Activated CD8-positive, alpha-beta memory T cell treated with anti-CD3 and anti-CD28 coated beads, Interleukin-2, amount 10 ng/mL, durations not matched to agents 7 days and 5 days (primary cell): ENCODE measurements at places on chromosomes 7 and 10.

DNA sequence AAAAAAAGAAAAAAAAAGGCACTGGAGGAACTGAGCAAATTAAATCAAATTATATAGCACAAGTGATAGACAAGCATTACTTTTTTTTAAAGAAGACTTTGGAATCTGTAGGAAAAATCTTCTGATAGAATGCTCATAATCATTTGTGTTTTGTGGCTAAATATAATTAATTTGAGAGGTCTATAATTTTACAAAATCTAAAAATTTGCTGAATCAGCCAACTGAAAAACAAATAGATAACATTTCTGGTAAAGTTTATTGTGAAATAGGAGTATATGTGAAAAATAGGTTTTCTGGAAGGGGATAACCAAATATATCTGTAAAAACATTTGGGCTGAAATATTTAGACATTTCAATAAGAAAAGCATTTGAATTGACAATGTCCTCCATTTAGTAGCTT lies 844.9 kb upstream of the COBL start:
- H3K4me3 ChIP-seq = no peak overlapping the region
- no peaks in the 10 kb centered on the region for H3K27me3 ChIP-seq
- no peak for DNase-seq
- H3K4me1 ChIP-seq = no peaks in the 10 kb centered on the region
- no peaks in the 10 kb centered on the region for H3K36me3 ChIP-seq

DNA sequence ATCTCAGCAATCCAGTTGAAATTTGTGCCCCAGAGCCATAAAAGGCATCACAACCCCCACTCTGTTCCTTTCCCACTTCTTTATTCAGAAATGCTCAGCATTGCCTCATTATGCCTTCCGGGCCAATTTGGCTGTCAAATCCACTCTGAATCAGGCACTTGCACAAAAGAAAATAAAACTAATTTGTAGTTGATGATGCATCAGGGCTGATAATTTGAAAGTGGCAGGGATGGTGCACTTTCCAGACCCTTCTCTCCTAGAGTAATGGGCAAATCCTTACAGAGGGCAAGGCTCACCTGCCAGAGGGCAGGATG lies 147.9 kb upstream of the PDE1C start:
- H3K4me1 ChIP-seq = no peaks in the 10 kb centered on the region
- no peak for DNase-seq
- H3K4me3 ChIP-seq = no peak overlapping the region
- no peaks in the 10 kb centered on the region for H3K27me3 ChIP-seq

GRCh38 chr10:87863053-87863943 lies at the start of the genes KLLN and PTEN:
KLLN (minus strand) TSS chr10:87863533; CDS start chr10:87862487, 1,046 bp downstream.
PTEN (plus strand) TSS chr10:87863625; CDS start chr10:87864470, 845 bp downstream.
- no peaks in the 10 kb centered on the region for H3K27me3 ChIP-seq
- peaks cover 26% of the 10 kb centered on the region for H3K36me3 ChIP-seq
- DNase-seq = peak; percentile 89
- peak within 1 kb of the TSS; percentile 93 for H3K27ac ChIP-seq
- H3K4me1 ChIP-seq = peaks cover 29% of the 10 kb centered on the region
- H3K4me3 ChIP-seq = peak within 1 kb of the TSS; percentile 92

GRCh38 chr7:2104716-2105115 lies 128.0 kb downstream of the MAD1L1 start:
- no peak overlapping the region for H3K4me3 ChIP-seq
- peaks cover 6% of the 10 kb centered on the region for H3K36me3 ChIP-seq
- peaks cover 24% of the 10 kb centered on the region for H3K4me1 ChIP-seq
- no peak for DNase-seq
- H3K27ac ChIP-seq = no peak overlapping the region

GRCh38 chr10:115355162-115355760 lies 262.1 kb downstream of the ATRNL1 start:
- H3K27me3 ChIP-seq = no peaks in the 10 kb centered on the region
- no peak overlapping the region for H3K4me3 ChIP-seq
- no peaks in the 10 kb centered on the region for H3K4me1 ChIP-seq
- no peak overlapping the region for H3K27ac ChIP-seq
- no peaks in the 10 kb centered on the region for H3K36me3 ChIP-seq

DNA sequence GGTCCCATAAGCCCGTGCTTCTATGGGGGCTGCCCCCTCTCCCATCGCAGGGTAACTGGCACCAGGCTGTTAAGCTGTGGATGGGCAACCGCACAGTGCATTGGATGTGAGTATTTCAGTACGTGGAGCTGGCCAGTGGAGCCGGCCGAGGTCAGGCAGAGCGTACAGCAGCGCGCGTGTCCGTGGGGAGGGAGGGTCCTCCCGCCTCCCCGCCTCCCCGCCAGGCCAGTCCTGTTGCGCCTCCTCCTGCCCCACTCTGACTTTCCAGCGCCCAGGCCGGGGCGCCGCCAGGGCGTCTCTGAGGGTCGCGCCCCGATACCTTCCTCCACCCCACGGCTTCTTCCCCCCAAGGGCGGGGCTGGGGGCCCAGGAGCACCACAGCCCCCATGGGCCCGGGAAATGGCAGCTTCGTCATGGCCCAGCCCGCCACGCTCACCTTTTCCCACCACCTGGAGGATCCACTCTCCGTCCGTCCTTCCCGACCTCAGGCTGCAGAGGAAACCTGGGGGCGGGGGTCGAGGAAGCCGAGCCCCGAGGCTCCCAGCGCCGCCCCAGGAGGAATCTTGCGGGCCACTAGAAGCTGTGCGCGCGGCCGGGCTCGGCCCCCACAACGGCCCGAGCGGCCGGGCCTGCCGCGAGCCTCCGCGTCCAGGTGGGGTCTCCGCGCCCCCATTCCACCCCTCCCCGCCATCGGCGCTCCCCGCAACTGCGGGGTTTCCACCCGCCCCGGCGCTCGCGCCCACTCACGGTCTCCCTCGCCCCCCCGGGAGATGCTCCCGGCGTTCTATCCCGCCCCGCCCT lies 831 bp upstream of the PFKP start:
- peaks cover 23% of the 10 kb centered on the region for H3K36me3 ChIP-seq
- peak overlapping the region; percentile 68 for H3K4me3 ChIP-seq
- no peak overlapping the region for H3K27ac ChIP-seq
- H3K27me3 ChIP-seq = peaks cover 9% of the 10 kb centered on the region
- DNase-seq = no peak
- H3K4me1 ChIP-seq = peaks cover 23% of the 10 kb centered on the region

DNA sequence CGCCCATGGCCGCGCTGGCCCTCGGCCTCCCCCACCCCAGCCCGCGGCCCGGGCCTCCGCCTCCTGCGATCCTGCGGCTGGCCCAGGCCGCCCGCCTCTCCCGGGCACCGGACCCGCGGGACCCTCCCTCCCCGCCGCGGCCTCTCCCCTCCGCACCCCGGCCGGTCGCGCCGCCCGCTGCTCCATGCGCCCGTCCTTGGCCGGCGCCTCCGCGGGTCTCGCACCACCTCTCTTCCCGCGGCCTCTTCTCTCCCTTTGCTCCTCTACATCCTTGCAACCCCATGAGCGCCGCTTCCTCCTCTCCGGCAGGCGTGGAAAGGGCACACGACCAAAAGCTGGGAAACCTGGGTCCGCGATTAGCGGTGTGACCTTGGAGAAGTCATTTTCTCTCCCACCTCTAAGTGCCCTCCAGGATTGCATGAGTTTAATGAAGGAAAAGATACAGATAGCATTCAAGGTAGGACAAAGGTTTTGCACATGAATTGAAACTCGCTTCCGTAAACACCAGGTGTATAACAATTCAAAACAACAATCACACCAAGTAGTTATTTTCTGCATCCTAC lies 448 bp upstream of the SRPK2 start:
- H3K27ac ChIP-seq = peak overlapping the region; percentile 80
- H3K36me3 ChIP-seq = peaks cover 11% of the 10 kb centered on the region
- no peaks in the 10 kb centered on the region for H3K27me3 ChIP-seq
- H3K4me1 ChIP-seq = peaks cover 23% of the 10 kb centered on the region

DNA sequence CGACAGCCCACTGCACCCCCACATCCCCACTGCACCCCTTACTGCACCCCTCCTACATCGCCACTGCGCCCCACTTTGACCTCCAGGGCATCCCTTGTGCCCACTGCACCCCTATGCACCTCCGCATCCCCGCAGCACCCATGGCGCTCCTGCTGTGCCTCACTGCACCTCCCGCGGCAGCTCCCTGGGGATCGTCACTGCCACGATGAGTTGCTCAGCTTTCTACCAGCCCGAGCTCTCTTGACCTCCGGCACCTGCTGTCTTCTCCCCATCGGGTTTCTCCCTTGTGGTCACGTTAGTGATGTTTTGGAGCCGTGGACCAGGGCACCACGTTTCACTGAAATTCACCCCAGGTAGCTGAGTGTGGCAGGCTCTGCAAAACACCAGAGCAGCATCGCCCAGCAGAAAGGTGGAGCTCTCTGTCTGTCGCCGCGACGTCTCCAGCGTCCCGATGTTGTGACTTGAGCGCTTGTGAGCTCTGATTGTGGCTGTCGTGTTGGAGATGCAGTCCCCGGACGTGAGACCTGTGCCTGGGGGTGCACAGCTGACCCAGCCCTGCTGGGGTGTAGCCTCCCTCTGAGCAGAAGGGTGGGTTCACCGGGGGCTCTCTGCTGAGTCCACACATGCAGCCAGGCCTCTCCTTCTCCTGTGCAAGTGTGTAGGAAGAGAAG lies 147.7 kb downstream of the DNAJB6 start:
- peaks cover 22% of the 10 kb centered on the region for H3K27me3 ChIP-seq
- peaks cover 17% of the 10 kb centered on the region for H3K4me1 ChIP-seq
- no peaks in the 10 kb centered on the region for H3K36me3 ChIP-seq

DNA sequence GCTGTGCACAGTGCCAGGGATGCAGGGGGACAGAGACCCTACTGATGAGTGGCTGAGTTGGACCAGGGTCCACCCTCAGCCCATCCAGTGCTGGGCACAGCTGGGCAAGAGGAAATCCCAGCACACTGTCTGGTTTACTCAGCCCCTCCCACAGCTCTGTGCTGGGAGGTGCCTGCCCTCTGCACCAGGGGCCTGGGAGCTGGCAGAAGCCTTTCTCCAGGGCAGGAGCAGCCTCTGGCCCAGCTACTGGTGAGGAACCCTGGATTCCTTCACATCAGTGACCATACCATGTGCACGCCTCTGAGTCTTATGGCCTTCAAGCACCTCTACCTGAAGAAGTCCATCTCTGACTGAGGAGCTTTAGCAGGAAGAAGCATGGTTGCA lies 25.9 kb upstream of the C10orf71 start:
- H3K4me1 ChIP-seq = peaks cover 16% of the 10 kb centered on the region
- peaks cover 5% of the 10 kb centered on the region for H3K27me3 ChIP-seq
- H3K4me3 ChIP-seq = no peak overlapping the region
- peak overlapping the region; percentile 68 for H3K27ac ChIP-seq
- peak; percentile 37 for DNase-seq

DNA sequence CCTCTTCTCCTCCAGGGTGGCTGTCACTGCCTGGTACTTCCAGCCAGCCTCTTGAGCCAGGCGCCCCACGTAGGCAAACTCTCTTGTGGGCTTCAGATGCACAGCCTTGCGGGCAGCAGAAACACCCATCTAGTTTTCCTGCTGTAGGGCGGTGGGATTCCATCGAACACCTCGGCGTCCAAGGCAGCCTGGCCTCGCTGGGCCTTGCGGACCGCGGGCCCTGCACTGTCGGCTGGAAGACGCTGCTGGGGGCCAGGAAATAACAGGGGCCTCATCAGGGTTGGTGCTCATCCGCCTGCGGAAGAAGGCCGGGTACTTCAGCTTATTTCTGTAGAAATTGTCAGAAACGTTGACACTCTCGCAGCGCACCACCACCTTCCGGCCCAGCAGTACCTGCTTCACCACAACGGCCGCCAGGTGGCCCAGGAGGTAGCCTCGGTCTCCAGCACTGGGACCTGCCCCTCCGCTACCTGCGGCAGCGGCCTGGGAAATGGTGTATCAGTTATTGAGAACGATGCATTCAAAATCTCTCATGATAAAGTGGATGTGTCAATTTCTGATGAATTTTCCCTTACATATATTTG lies 61.1 kb downstream of the WDFY4 start:
- DNase-seq = peak; percentile 18
- no peaks in the 10 kb centered on the region for H3K4me1 ChIP-seq
- peaks cover 6% of the 10 kb centered on the region for H3K27me3 ChIP-seq
- no peaks in the 10 kb centered on the region for H3K36me3 ChIP-seq

DNA sequence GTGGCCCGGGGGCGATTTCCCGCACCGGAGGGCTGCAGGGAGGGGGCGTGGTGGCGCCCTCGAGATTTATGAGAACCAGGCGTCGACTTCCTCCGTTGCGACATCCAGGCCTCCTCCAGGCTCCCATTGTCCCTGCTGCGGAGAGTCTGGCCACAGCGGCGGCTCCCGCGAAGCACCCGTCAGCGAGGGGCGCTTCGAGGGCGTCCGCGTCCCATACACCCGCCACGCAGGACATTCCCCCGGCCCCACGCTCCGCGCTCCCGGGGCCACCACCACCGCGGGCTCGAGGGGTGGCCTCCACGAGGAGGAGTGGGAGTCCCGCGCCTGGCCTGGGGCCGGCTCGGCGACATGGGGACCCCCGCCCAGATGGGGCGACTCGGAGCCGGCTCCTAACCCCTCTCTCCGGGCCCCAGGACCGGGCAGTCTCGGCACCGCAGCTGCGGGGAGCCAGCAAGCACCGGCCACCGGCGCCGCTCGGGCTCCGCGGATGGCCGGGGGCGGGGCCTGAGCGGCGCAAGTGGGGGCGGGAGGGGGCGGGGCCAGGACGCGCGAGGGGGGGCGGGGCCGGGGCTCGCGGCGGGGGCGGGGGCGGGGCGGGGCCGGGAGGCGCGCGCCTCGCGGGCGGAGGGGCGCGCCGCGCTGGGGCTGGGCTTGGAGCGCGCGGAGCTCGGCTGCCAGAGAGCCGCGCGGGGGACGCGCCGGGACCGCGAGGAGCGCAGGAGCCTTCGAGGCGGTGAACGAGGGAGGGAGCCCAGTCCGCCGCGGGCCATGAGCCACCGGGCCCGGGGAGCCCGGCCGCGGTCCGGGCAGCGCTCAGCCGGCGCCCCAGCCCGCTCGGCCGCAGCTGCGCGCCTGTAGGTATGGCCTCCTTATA lies at the start of gene SH2B2:
SH2B2 (plus strand) TSS at position 632 of the 874 bp plus-strand sequence. CDS start 13,683 bp downstream, outside the sequence.
- peak within 1 kb of the TSS; percentile 53 for H3K4me3 ChIP-seq
- no peak within 1 kb of the TSS for H3K27ac ChIP-seq
- peaks cover 27% of the 10 kb centered on the region for H3K27me3 ChIP-seq
- DNase-seq = no peak
- peaks cover 26% of the 10 kb centered on the region for H3K4me1 ChIP-seq

- H3K4me3 ChIP-seq = no peak overlapping the region
- no peak overlapping the region for H3K27ac ChIP-seq
- H3K27me3 ChIP-seq = peaks cover 32% of the 10 kb centered on the region
- H3K36me3 ChIP-seq = no peaks in the 10 kb centered on the region
- no peak for DNase-seq
Observed at GRCh38 chr10:114208351-114208750, 29.2 kb downstream of the TDRD1 start.

GRCh38 chr10:44395396-44395795 lies 10.5 kb upstream of the CXCL12 start:
- peak; percentile 19 for DNase-seq
- H3K27me3 ChIP-seq = no peaks in the 10 kb centered on the region
- no peaks in the 10 kb centered on the region for H3K4me1 ChIP-seq
- no peak overlapping the region for H3K4me3 ChIP-seq

GRCh38 chr7:143345428-143345900 lies 17.0 kb downstream of the FAM131B start:
- peaks cover 12% of the 10 kb centered on the region for H3K4me1 ChIP-seq
- H3K27ac ChIP-seq = peak overlapping the region; percentile 49
- H3K36me3 ChIP-seq = no peaks in the 10 kb centered on the region
- peak; percentile 79 for DNase-seq
- H3K4me3 ChIP-seq = peak overlapping the region; percentile 61

DNA sequence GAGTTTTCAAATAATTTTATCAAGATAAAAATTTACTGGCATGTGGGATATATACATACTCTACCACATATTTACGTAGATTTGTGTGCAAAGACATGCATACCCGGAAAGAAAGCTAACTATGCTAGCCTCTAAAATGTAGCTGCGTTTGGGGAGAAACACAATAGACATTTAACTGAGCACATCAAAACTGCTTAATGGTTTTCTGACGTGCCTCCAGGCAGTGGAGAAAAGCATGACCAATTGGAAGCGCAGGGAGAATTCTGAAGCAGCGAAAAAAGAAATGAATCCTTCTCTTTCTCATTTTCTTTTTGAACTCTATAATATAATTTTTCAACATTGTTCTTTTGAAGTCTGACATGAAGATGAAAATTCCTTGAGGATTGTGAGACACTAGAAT lies 60.3 kb upstream of the LYZL1 start:
- no peak overlapping the region for H3K27ac ChIP-seq
- no peaks in the 10 kb centered on the region for H3K4me1 ChIP-seq
- no peak overlapping the region for H3K4me3 ChIP-seq
- no peaks in the 10 kb centered on the region for H3K36me3 ChIP-seq
